Spleen (tissue), 13 donors: ENCODE measurements at places on chromosomes 5 and 9. TPM values are rescaled to one million over a fixed set of nuclear protein-coding genes. Genes with fewer than 3 reads are reported as not detected.

DNA sequence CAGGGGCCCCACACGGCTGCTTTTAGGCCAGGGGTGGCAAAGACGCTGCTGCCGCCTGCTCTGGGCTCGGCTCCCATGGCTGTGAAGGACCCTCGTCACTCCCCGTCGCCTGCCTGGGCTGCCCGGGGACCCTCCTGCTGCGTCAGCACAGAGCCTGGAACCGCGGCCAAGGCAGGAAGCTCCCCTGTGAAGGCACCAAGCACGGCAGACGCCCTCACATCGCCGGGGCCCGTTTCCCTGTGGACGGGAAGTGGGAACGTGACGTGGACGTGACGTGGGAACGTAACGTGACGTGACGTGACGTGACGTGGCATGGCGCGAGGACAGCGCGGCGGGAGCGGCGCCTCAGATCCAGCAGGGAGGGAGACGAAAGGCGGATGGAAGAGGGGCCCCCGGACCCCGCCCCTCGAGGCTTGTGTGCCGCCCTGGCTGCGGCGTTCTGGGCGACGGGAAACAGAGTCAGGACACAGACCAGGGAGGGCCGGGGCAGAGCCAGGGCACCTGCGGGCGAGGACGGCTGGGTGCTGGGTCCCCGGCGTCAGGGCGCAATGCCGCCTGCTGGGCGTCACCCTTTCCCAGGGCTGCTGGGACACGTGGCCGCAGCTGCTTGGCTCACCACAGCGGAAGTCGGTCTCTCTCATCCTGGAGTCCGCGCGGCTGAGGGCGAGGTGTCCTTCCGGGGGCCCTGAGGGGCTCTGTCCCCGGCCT, 53.1 kb downstream of the MRPL36 start:
- H3K27me3 ChIP-seq, result peaks cover 16% of the 10 kb centered on the region
- no peaks in the 10 kb centered on the region for H3K36me3 ChIP-seq
- H3K27ac ChIP-seq, result no peak overlapping the region
- DNase-seq, result peak; percentile 72
- H3K4me1 ChIP-seq, result no peaks in the 10 kb centered on the region
- no peak overlapping the region for H3K4me3 ChIP-seq

GRCh38 chr5:80275347-80275746, 19.5 kb upstream of the SERINC5 start:
- H3K4me3 ChIP-seq, result no peak overlapping the region
- H3K36me3 ChIP-seq, result no peaks in the 10 kb centered on the region
- H3K27ac ChIP-seq, result no peak overlapping the region
- no peaks in the 10 kb centered on the region for H3K27me3 ChIP-seq
- H3K4me1 ChIP-seq, result no peaks in the 10 kb centered on the region

DNA sequence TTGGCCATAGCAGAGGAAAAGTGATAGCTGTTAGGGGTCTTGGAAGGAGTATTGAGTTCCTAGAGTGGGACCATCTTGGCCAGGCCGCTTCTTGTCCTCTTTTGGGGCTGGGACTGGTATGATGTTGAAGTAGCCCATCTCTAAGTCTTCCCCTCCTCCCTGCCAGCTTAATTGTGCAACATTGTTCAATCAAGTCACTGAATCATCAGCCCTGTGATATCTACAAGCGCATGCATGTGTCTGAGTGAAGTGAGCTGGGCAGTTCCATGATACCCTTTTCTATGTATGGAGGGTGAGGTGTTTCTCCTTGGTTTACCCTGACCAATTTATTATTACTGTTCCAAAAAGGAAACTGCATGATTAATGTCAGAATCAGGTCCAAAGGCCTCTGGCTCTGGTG, 112.2 kb downstream of the C9orf152 start:
- no peak for DNase-seq
- H3K4me1 ChIP-seq, result peaks cover 34% of the 10 kb centered on the region
- H3K27me3 ChIP-seq, result no peaks in the 10 kb centered on the region
- no peaks in the 10 kb centered on the region for H3K36me3 ChIP-seq
- no peak overlapping the region for H3K4me3 ChIP-seq

Gene TTLL11
- 12.8 TPM for total RNA-seq

GRCh38 chr5:66854416-66854815, 258.2 kb downstream of the MAST4 start:
- H3K27ac ChIP-seq, result peak overlapping the region; percentile 24
- no peak overlapping the region for H3K4me3 ChIP-seq
- H3K27me3 ChIP-seq, result no peaks in the 10 kb centered on the region
- no peaks in the 10 kb centered on the region for H3K36me3 ChIP-seq
- no peak for DNase-seq
